ENCODE measurements at places on chromosomes 1 and 21.
A peak's percentile ranks its signal among the peaks of the same experiment; 100 is the strongest.

GRCh38 chr1:186118724-186119123, 256.3 kb downstream of the TPR start:
- no peak for DNase-seq

DNA sequence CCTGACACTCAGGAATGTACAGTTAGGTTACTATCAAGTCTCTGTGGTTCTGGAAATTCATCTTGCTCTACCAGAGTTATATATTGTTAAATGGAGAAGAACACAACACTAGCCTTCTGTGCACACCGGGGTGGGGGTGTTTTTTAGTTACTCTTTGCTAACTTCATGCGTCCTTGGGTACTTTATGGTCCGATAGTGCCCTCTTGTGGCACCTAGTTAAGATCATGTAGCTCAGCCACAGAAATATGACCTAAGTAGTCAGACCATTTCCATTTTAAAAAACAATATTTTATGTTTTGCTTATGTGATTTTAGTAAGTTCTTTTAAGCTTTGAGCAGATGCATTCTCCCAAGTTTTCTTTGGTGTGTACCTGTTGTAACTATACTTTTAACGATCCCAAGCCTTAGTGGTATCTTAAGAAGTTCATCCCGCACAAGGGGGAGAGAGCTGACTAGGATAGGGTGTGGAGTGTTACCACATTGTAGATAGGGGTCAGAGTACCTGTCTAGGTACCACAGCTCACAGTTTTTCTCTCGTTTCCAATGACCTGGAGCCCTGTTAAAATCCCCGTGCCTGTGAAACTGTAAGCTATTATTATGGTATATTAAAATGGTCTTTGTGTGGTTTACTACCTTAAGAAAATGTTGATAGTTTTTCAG, 20.6 kb upstream of the SH3D21 start:
- DNase-seq, result peak; percentile 80

GRCh38 chr1:40802742-40803113, 19.1 kb downstream of the KCNQ4 start:
- no peak for DNase-seq

DNA sequence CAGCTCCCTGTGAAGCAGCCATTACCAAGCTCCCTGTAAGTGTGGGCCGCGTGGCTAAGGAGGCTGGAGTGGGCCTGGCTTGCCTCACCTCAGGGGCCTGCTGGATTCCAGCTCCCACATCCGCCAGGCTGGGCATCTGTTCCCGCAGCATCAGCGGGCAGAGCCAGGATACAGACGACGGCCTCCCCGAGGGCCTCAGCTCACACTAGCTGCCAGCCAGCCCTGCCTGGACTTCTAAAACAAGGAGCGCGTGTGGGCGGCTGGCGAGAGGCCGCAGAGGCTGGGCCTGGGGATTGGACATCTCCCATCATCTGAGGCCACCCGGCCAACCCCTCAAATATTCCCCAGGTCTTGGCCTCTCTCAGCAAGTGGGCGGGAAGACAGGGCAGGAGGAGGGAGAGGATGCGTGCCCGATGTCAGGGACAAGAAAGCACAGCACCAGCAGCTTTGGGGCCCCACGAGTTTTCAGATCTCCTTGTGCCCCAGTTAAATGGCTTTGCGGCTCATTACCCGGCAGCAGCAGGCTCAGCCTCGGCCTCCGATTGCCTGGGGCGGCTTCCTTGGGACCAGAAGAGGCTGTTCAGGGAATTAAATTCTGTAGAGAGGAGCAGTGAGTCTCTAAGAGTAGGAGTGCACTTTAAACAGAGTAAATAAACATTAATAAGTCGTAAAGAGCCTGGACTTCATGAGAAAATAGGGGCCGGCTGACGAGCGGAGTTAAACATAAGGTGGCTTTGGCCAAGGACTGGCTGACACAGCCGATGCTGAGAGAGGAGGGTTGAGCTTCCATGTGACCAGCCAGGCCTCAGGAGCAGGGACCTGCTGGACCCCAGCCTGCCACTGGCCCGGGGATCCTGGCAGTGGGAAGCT, 208.9 kb upstream of the C1orf174 start:
- no peak for DNase-seq

DNA sequence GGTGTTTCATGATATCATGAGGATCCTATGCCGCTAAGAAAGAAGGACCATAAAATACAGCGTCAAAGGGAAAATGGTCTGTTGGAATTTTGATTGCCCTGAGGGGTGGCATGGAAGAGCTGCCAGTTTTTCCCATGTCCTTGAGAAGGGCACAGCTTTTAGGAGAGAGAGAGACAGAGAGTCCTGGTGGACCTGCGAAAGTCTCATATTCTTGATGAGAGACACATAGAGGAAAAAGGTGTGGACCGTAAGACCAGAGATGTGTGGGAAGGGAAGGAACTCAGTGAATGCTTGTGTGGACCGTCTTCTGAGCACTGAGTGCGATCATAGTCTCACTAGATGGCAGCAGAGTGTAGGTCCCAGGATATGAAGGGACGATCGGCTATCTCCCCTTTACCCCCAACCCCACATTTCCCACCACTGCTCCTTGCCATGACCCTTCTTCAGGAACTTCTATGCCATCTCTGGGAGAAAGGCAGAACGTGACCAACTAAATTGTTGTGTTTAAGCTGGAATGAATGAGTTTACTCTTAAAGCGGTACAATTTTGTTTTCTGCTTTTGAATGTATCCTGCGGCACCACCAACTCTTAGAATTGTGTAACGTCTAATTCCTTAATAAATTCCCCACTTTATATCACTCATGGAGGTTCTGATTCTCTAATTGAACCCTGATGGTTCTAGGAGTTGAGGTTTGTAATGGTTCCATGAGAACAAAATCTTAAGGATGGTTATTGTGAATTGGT, 117.7 kb downstream of the CTH start:
- no peak for DNase-seq

GRCh38 chr1:33319949-33320618, 814 bp downstream of the A3GALT2 start:
- no peak for DNase-seq

DNA sequence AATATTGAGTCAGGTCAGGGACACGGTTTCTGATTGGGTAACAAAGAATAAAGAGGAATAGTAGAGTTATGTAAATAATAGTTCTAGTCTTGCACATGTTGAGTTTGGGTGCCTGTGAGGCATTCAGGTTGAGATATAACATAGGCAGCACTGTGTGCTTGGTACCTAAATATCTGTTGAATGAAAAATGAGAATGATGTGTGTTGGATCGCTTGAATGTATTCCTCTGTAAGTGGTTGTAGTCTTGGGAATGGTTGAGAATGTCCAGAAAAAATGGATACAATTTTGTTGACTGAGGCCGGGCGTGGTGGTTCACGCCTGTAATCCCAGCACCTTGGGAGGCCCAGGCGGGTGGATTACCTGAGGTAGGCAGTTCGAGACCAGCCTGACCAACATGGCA, 116.3 kb upstream of the HNRNPU start:
- no peak for DNase-seq

DNA sequence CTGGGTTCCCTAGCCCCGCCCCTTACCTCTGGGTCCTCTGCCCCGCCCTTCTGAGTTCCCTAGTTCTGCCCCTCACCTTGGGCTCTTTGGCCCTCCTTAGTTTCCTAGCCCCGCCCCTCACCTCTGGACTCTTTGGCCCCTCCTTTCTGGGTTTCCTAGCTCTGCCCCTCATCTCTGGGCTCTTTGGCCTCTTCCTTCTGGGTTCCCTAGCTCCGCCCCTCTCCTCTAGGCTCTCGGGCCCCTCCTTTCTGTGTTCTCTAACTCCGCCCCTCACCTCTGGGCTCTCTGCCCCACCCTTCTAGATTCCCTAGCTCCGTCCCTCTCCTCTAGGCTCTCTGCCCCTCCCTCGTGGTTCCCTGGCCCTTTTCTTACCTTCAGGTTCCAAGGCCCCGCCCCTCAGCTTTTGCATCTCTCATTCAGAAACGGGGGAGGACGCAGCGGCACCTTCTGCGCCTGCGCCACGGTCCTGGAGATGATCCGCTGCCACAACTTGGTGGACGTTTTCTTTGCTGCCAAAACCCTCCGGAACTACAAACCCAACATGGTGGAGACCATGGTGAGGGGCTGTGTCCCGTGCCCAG, 88.5 kb downstream of the PTPRU start:
- DNase-seq, result peak; percentile 12

GRCh38 chr1:31482482-31483011, 69.5 kb downstream of the SERINC2 start:
- no peak for DNase-seq

DNA sequence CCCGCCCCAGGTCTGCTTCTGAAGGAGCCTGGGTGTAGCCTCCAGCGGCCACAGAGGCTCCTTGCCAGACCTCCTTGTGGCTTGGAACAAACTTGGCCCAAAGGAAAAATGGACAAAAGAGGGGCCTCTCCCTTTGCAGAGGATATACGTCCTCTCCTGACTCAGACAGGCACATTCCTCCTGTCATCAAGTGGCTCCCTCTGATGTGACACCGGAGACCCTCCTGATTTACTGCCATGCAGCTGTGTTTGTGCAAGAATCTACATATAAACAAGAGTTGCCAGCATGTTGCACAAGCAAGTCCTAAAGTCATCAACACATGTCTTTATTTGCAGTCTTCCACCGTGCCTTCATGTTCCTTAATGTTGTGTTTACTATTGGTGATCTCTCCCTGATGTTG, 54.1 kb upstream of the F3 start:
- DNase-seq, result no peak

- no peak for DNase-seq
Observed at GRCh38 chr1:173853074-173853473, 14.7 kb downstream of the GAS5 start.

GRCh38 chr21:15552914-15553494, 176.8 kb upstream of the USP25 start:
- peak; percentile 8 for DNase-seq

- DNase-seq, result no peak
Observed at GRCh38 chr1:93828367-93828755, 50.6 kb downstream of the DNTTIP2 start.

- DNase-seq, result no peak
Observed at GRCh38 chr1:207826557-207827487, 75.0 kb downstream of the CD46 start.

- no peak for DNase-seq
Observed at GRCh38 chr21:45774291-45774690, 130.8 kb downstream of the PCBP3 start.
